ENCODE measurements at places on chromosomes 2 and 18.

DNA sequence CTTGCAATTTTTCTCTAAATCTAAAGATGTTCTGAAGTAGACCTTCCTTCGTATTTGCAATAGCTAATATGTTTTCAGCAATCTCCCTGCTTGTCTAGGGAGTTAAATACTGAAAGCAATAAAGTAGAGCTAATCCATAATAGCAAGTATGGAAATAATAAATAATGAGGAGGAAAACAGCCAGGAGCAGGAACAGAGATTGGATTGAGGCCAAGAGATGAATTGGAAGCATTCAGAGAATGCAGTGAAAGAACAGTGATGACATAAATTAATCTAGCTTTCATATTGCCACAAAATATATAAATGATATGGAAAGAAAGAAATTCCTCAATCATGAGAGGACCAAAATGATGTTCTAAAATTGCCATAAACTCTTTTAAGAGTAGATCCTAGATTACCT is 679.7 kb downstream of the METTL4 start:
- no peak for DNase-seq

- no peak for DNase-seq
Observed at GRCh38 chr18:59810183-59810582, 89.6 kb upstream of the PMAIP1 start.

GRCh38 chr2:196504788-196505187 is 134.7 kb upstream of the CCDC150 start:
- no peak for DNase-seq

GRCh38 chr2:71530641-71531332 is 77.4 kb downstream of the DYSF start:
- DNase-seq, result peak; percentile 65

DNA sequence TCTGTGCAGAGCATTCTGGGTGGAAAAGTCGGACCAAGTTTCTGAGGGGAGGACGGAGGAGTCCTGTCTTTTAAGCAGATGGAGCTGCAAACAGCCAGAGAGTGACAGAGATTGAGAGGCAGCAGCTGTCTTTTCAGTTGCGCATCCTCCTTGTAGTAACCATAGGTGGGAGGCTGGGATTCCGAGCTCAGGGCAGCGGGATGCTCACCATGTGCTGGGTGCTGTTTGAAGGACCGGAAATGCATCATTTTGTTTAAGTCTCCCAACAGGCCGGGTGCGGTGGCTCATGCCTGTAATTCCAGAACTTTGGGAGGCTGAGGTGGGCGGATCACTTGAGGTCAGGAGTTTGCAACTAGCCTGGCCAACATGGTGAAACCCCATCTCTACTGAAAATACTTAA is 93.4 kb downstream of the AGAP1 start:
- no peak for DNase-seq

DNA sequence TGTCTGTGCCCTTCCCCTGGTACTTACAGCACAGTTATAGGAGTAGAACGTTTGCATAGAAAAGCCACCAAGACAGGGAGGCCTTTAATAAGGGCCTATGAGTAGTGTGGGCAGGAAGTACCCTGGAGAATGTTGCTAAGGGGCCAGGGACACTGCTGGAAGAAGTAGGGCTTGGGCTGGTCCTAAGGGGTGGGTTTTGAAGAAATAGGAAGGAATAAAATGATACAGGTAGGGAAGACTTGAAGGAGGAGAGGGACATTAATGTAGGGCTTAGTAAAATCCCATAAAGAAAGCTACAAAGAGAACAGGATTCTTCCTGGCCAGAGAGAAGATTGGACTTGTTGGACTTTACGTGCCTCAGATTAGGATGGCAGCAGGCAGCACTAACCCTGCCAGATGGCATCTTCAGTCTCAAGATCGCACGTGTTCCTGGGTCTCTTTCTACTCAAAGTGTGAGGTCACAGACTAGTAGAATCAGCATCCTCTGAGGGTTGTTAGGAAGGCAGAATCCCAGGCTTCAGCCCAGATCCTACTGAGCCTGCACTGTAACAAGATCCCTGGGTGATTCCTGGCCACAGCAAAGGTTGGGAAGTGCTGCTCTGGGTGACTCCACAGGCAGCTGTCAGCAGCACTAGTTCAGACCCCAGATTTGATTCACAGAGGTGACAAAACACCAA is 39.2 kb downstream of the EPAS1 start:
- no peak for DNase-seq

GRCh38 chr18:31719363-31720006 is 35.1 kb upstream of the B4GALT6 start:
- DNase-seq, result no peak
